AG04450 (cell line): ENCODE measurements at places on chromosomes 6 and 20. TPM values are rescaled to one million over a fixed set of nuclear protein-coding genes. Genes with fewer than 3 reads are reported as not detected.
A peak's percentile ranks its signal among the peaks of the same experiment; 100 is the strongest.

The LPA gene
- not detected in 2 replicates for polyA plus RNA-seq

The SCAND1 gene
- 7.4 and 11.1 TPM in 2 replicates for polyA plus RNA-seq

The SYCP2L gene
- polyA plus RNA-seq: 0.22 and 0.38 TPM in 2 replicates

The ZMYND8 gene
- polyA plus RNA-seq: 20.3 and 23.1 TPM in 2 replicates

GRCh38 chr20:47117773-47118172 lies 223.1 kb downstream of the EYA2 start:
- DNase-seq: peak; percentile 46

GRCh38 chr6:1257778-1258177 lies 54.1 kb upstream of the FOXQ1 start:
- no peak for DNase-seq

- DNase-seq: no peak
Observed at GRCh38 chr20:11569163-11569562, 348.5 kb upstream of the BTBD3 start.

DNA sequence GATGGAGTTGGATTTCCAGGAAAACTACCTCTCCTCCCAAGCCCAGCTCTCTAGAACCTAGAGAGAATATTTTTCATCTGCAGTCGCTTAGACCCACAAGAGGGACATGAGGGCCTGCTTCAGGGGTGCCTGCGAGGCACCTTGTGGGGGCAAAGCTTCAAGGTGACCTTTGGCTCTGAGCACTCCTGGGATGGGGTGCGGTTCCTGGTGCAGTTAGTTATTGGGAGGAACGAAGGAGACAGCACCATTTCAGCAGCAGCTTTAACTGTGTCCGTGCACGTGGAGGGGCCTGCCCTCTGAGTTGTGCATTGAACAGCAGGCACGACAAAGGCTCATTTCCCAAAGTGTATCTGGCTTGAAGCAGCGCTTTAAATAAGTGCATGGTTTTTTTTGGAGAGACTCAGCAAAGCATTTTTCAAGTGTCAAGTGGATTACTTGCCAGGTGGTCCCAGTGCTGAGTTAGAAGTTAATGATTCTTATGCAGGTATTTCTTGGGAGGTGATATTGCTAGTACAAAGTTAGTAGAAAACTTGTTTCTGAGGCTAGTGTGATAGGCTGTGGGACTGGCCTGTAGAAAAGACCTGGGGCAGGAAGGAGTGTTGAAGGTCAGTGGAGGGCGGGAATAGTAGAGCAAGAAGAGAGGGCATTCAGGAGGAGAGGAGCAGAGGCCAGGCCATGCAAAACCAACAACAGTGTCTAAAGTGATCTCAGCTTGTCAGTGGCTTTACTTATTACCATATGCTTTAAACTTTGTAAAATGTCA lies 3.8 kb downstream of the IGF2R start:
- no peak for DNase-seq

GRCh38 chr6:44022296-44022661 lies 105.0 kb downstream of the MRPL14 start:
- no peak for DNase-seq

DNA sequence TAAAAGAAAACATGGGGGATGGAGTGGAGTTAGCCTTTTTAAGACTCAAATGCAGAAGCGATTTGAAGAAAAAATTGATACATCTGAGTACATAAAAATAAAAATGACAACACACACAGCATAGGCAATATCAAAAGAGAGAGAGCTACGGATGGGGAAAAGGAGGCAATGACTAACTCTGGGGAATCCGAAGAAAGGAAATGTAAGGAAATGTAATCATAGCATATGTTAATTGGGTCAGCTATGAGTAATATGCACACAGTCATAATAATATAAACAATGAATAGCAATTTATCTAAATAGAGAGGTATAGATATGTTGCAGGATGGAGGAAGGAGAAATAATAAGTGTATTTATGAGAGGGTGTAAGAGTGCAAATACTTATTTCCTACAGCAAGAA lies 83.4 kb downstream of the NOL4L start:
- DNase-seq: no peak

GRCh38 chr6:124546601-124547000 lies 415.6 kb upstream of the RNF217 start:
- DNase-seq: no peak

DNA sequence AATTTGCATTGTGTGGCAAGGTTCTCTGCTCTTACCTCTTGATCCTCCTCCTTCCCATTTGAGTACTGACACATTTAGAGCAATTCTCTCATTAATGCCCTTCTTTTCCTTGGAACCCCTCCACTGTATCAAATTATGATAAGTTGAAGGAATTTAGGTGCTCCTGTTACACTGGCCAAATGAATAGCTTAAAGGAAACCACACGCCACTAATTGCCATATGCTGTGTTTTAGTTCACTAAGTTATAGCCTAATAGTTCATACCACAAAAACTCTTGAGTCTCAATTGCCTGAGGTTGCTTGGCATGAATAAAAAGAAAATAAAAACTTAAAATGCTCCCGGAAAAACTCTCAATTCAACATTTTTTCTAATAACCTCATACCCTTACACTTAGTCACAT lies 1239.3 kb downstream of the EPHA7 start:
- DNase-seq: no peak

GRCh38 chr6:62681108-62681507 lies 395.1 kb upstream of the KHDRBS2 start:
- DNase-seq: no peak

DNA sequence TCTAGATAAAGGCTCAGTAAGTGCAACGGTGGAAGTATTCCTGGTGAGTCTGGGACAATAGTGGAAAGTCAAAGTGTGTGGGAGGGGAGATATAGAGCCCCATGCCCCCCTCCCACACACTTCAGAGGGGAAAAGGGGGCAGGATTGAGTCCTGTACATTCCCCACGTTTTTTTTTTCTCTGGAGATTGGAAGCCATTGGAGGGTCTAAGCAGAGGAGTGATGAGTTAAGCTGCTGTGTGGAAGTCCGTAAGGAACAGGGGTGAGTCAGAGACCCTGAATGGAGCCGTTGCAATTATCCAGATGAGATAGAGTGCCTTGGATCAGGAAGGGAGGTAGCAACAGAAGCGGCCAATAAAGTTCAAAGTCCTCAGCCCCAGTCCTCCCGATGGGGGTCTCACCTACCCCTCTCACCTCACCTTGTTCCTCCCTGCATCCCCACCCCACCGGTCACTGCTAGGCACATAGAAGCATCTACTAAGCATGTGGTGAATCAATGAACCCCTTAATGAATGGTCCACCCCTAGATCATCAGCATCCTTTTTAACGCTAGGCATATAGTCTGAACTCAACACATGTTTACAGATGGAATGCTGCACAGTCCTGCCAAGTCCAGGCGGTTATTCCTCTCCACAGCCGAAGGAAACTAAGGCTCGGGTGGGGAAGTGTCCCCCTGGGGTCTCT lies 662 bp upstream of the SLC9A8 start:
- no peak for DNase-seq

DNA sequence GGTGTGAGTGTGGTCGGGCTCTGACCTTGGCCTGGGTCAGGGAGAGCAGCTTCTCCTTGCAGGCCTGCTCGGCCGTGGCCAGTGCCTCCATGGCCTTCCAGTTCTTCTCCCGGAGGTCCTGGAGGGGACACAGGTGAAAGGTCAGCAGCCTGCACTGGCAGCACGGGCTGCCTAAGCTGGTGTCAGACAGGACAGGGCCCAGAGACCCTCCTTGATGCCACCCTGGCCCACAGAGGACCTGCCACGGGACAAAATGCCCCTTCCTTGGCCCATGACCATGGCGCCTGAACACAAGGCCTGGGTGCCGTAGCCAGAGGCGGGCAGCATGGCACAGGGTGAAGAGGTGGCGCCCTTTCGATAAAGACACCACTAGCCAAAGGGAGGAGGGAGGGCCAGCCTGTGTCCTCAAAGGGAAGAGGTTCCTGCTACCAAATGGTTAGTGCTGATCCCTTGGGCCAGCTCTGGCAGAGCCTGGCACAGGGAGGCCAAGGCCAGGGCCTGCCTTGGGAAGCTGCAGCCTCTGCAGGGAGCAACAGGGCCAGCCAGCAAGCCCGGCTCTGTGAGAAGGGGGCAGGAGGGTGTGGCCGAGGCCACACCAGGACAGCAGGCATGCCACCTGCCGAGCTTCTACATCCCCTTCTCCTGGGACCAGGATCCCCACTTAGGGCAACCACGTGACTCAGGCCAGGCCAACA lies 54.8 kb downstream of the DSTN start:
- DNase-seq: no peak

DNA sequence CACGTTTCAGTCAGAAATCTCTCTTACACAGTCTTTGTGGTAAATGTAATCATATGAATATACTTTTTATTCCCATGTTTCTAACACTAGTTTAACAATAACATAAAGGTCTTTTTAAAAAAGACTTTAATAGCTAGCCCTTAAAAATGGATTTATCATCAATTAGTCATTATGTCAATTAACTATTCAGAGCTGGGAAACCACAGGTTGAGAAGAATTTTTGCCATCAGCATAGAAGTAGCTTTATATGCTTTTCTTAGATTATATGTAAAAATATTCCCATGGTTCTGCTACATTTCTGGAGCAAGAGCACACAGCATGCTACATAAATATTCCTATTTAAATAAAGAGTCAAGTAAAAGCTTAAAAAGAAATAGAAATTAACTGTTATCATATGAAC lies 35.5 kb downstream of the ASCC3 start:
- no peak for DNase-seq
